ENCODE measurements at places on chromosomes 6 and 20.

GRCh38 chr6:131958542-131959470, 7.6 kb upstream of the CCN2 start:
- peak; percentile 63 for DNase-seq

- peak; percentile 64 for DNase-seq
These were observed 27.5 kb downstream of the SERPINB9 start for GRCh38 chr6:2875359-2876191.

GRCh38 chr20:57957411-57958049, 247.7 kb upstream of the PMEPA1 start:
- peak; percentile 64 for DNase-seq

GRCh38 chr6:150150821-150151646, 8.2 kb downstream of the PPP1R14C start:
- DNase-seq = no peak

- DNase-seq = no peak
These were observed 137.0 kb downstream of the SOX4 start for GRCh38 chr6:21730533-21730932.
